Thyroid gland (tissue), 4 donors: ENCODE measurements at places on chromosomes 5 and 9. TPM values are rescaled to one million over a fixed set of nuclear protein-coding genes. Genes with fewer than 3 reads are reported as not detected.
A peak's percentile ranks its signal among the peaks of the same experiment; 100 is the strongest.

DNA sequence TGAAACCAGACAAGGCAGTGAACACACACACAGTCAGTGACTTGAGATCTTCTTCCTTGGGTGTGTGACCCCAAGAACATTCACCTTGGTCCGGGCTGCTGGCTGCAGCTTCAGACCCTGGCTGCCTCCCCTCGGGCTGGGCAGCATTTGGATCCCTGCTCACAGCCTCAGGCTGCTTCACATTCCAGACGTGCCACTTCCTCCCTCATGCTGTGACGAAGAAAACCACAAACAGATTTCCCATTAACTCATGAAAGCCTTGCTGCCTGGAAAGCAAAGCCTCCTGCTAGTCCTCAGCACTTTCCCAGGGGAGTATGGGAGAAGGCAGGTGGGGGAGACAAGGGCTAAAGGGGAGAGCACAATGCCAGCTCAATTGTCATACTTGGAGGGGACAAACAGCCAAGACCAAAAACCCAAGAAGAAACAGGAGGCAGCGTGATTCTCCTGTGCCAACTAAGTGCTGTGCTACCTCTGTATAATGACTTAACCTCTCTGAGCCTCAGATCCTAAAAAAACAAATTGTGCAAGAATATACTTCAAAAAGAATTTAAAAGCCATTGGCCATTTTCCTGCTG, 594.6 kb upstream of the BRINP1 start:
- peak; percentile 8 for DNase-seq

GRCh38 chr5:154625031-154625430, 130.1 kb upstream of the LARP1 start:
- no peak for DNase-seq

DNA sequence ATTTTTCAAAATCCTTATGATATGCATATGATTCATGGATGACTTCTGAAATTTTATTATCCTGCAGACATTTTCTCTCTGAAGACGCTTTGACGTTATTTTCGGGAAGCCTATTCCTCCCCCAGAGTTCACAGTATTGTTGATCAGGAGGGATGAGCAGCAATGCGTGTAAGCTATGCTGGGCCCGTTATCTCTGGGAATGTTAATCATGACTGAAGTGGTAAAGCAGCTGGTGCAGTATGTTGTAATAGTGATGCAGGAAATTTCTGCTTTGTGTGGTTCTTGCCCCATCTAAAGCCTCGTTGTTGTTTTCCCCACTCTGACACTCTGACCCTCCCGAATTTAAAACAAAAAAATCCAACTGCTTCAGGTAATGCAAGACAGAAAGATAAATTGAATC, 1797.8 kb upstream of the WWC1 start:
- DNase-seq = no peak

DNA sequence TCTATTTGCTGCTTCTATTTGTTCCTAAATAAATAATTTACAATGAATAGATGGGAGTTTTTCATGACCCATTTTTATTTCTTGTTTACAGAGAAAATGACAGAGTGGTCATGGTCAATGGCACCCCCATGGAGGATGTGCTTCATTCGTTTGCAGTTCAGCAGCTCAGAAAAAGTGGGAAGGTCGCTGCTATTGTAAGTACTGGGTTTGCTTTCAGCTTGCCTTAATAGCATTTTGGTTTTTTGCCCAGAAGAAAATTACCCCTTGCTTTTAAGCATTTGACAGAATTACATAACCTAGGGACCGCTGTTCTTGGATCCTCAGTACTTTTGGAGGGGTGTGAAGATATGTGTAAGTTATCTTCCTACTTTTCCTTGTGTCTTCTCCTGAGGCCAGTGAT, 44.1 kb downstream of the TJP2 start:
- no peak for DNase-seq

DNA sequence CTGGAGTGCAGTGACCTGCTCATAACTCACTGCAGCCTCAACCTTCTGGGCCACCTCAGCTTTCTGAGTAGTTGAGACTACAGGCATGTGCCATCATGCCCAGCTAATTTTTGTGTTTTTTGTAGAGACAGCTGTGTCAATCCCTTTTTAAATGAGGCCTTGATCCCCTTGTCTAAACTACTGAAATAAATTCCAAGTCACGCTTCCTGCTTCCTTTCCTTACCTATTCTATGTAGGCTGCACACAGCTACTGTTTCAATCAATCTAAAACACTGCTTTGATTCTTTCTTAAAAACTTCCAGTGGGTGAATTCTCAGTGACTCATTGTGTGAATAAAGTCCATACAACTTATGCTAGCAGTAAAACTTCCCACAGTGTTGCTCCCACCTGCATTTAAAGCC, 2.9 kb upstream of the C7 start:
- no peak for DNase-seq

DNA sequence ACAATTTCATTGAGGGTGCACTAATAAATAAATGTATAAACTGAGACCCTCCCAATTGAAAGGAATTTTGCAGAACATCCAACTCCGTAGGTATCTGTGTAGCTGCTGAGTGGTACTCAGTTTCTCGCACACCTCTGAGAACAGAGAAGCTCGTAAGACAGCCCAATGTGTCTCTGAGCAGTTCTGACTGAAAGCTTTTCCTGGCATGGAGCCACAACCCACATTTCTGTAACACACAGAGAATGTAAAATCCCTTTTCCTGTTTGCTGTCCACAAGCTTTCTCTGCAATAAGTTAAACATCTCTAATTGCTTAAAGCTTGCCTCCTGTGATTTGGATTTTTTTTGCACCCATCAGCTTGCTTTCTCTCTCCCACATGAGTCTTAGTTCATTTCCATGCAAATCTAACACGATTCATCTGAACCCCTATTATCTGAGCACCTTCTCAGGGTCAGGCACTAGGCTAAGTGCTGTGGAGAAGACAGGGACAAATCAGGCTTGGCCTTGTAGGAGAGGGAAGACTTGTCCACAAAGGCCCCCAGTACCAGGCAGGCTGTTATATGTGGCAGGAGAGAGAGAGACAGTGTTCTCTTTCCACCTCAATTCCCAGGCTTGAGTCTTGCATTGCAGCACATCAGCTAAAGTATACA, 44.2 kb upstream of the COL15A1 start:
- DNase-seq = no peak

GRCh38 chr5:56818450-56819037, 3.2 kb downstream of the MAP3K1 start:
- DNase-seq = no peak

GRCh38 chr9:83047839-83048775, 14.8 kb downstream of the RASEF start:
- DNase-seq = peak; percentile 93

GRCh38 chr5:72351376-72351775, 31.2 kb downstream of the PTCD2 start:
- DNase-seq = no peak

- DNase-seq = peak; percentile 77
Observed at GRCh38 chr9:38622288-38622674, 1.9 kb upstream of the ANKRD18A start.

- no peak for DNase-seq
Observed at GRCh38 chr9:726005-726404, 115.5 kb upstream of the DMRT1 start.

DNA sequence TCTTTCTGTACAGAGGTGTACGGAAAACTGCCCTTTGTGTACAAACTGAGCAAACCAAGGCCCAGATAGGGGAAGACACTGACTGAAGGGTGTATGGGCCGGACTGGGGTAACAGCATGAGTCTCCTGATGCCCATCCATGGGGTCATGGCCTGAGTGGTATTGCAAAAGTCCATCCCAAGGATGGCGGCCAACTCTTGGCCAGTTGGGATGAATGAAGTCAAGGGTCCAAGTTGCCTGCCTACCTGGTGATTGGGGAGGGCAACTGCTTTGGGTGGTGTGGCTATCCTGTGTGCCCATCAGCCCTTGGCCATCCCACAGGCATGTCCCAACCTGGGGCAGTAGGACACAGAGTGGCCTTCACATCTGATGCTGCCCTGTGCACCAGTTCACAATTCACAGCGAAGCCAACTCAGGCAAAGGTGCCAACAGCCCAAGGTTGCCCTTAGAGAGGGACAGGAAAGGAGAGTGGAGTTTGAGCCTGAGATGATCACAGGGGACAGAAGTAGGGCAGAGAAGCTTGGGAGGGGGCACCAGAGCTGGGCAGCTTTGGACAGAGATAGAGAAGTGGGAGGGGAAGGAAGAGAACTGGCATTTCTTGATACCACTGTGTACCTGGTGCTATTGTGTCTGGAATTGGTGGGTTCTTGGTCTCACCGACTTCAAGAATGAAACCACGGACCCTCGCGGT, 46.6 kb downstream of the COL15A1 start:
- DNase-seq = no peak

GRCh38 chr5:61697809-61698558, 365.9 kb downstream of the ZSWIM6 start:
- no peak for DNase-seq

GRCh38 chr9:74887041-74887980, at the start of gene TRPM6:
TRPM6 (minus strand) TSS chr9:74887921; CDS start chr9:74887856, 65 bp downstream.
- peak; percentile 75 for DNase-seq

DNA sequence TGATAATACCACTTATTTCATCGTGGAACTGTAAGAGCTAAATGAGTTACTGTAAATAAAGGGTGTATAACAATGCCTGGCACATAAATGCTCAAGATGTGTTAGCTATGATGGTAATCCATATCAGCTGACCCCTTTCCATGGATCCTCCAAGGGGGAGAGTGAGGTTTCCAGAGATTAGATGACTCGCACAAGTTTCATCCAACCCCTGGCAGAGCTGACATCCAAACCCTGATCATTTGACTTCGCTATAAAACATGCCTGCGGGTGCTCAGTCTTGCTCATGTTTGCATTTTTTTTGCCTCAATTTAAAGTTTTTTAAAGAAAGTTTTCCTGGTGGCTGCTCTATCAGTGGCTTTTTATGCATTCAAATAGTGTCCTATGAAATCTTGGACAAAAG, 145.7 kb upstream of the SMIM23 start:
- no peak for DNase-seq

DNA sequence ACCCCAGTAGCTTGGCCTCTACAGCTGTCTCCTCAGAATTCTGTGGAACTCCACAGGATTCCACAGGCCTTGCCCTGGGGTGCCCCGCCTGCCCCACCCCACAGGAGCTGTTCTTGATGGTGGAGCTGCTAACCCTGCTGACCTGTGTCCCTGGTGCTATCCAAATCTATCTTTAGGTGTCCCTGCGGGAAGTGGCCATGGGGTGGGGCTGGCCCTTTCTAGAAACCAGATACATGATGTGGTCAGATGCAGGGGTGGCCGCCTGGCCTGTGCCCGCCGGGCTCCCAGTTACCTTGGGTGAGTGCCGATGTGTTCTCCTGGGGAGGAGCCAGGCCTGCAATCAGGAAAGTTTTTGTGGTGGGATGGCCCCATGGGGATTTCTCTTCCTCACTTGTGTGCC, 34.2 kb downstream of the WNK2 start:
- DNase-seq = no peak

DNA sequence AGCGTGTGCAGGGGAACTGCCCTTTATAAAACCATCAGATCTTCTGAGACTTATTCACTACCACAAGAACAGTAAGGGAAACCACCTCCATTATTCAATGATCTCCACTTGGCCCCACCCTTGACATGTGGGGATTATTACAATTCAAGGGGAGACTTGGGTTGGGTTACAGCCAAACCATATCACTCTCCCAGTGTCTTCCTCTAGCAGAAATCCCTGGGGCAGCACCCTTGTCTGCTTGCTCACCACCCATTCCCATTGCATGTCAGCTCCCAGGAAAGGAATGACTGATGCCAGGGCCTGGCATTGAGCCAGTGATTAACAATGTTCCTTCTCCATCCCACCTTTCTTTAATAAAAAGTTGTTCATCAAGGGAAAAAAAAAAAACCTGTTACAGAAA, 199.0 kb downstream of the IRX1 start:
- DNase-seq = no peak

GRXCR2 gene
- total RNA-seq = 0.13 TPM

IRX4 gene
- not detected for total RNA-seq

CNTNAP3 gene
- total RNA-seq = 8.0 TPM

SLCO4C1 gene
- 0.45 TPM for total RNA-seq

SLC28A3 gene
- total RNA-seq = 0.22 TPM

PHF24 gene
- 2.1 TPM for total RNA-seq

SMU1 gene
- total RNA-seq = 24.2 TPM

SNX24 gene
- total RNA-seq = 39.7 TPM

GRIA1 gene
- 0.68 TPM for total RNA-seq

SEC61B gene
- 203 TPM for total RNA-seq
